ENCODE measurements at places on chromosomes 7 and 10.

GRCh38 chr10:132178046-132178445 is 8.7 kb upstream of the DPYSL4 start:
- ATAC-seq = no peak

GRCh38 chr7:66778201-66778600 is 37.7 kb downstream of the RABGEF1 start:
- no peak for ATAC-seq

DNA sequence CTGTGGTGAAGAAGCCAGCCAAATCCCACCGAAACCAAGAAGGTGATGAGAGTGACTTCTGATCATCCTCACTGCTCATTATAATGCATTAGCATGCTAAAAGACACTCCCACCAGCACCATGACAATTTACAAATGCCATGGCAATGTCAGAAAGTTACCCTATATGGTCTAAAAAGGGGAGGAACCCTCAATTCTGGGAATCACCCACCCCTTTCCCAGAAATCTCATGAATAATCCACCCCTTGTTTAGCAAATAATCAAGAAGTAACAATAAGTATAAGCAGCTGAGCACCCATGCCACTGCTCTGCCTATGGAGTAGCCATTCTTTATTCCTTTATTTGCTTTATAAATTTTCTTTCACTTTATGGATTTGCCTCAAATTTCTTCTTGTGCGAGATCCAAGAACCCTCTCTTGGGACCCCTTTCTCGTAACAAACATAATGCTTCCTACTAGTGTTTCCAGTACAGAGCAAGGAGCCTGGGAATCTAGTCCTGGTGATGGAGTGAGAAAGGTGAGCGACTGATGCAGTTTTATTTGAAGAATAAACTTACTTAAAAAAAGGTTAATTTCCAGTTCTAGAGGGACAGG is 18.4 kb upstream of the EXOC6 start:
- ATAC-seq = no peak

GRCh38 chr7:77455321-77455720 is 39.2 kb upstream of the GSAP start:
- no peak for ATAC-seq

- no peak for ATAC-seq
Observed at GRCh38 chr10:33537066-33537465, 202.6 kb upstream of the NRP1 start.

DNA sequence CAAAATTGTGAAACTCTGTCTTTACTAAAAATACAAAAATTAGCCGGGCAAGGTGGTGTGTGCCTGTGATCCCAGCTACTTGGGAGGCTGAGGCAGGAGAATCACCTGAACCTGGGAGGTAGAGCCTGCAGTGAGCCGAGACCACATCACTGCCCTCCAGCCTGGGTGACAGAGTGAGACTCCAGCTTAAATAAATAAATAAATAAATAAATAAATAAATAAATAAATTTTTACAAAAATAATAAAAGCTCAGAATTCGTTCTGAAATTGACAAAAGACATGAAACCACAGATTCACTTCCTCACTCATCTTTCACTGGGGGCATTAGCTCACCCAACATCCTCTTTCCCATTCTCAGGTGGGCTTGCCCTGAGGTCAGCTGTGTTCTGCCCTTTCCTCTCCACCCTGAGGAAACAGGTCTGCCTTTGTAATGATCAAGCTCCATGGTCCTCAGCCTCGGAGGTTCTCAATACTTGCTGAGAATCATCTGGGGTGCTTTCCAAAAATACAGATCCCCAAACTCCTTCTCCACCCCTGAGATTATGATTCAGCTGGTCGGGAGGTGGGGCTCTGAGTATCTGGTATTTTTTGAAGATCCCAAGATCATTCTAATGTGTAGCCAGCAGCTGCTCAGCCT is 29.2 kb upstream of the APBB1IP start:
- no peak for ATAC-seq

DNA sequence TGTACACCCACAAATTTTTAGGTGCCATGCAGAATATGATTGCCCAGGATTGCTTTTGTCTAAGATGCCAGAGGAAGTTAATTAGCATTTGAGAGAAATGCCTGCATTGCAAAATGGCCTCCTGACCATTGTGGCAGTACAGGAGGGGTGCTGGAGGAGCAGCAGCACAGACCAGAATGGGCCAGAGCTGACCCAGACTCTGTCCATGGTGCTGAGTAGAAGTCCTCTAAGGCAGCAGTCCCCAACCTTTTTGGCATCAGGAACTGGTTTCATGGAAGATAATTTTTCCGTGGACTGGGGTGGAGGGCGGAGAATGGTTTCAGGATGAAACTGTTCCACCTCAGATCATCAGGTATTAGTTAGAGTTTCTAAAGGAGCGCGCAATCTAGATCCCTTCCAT is 217.8 kb upstream of the AGK start:
- ATAC-seq = no peak

GRCh38 chr10:7258948-7259523 is 151.8 kb downstream of the SFMBT2 start:
- ATAC-seq = peak; percentile 43

GRCh38 chr7:106193661-106194060 is 81.5 kb upstream of the SYPL1 start:
- ATAC-seq = no peak

DNA sequence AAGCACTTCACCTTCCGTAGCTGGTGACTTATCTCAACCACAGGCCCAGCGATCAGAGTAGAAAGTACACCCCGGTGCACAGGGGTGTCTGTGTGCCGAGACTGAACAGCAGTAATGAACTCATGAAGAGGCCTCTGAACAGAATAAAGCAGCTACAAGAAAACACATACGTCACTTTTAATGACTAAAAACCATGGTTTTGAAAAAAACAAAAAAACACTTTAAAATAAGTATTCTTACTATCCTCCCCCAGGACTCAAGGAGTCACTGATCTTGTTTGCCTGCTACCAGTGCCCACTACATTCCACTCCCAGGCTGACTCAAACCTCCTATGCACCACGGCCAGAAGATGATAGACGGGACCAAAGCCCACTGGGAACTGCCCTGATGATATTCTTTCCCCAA is 53.8 kb downstream of the NCAPG2 start:
- ATAC-seq = peak; percentile 93

- ATAC-seq = no peak
Observed at GRCh38 chr10:76975126-76975525, 662.5 kb downstream of the KCNMA1 start.

DNA sequence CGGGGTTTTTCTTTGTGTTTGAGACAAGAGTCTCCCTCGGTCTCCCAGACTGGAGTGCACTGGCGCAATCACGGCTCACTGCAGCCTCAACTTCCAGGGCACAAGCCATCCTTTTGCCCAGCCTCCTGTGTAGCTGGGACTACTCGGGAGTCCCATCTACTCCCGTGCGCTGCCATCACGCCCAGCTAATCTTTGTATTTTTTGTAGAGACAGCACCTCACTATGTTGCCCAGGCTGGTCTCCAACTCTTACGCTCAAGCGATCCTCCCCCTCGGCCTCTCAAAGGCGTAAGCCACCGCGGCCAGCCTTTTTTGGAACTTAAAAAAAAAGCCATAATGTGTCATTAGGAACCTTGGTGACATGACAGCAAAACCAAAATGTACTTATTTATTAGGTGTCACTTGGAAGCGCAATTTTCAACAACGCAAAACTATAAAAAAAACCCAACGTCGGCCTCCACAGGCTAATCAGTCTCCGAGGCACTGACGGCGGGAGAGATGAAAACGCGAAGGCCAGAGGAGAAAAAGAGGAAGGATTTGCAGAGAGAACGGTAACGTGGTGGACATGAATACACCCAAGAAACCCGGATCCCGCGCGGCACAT is 911 bp upstream of the HNRNPH3 start:
- ATAC-seq = no peak
